ENCODE measurements at places on chromosomes 7 and 10.

DNA sequence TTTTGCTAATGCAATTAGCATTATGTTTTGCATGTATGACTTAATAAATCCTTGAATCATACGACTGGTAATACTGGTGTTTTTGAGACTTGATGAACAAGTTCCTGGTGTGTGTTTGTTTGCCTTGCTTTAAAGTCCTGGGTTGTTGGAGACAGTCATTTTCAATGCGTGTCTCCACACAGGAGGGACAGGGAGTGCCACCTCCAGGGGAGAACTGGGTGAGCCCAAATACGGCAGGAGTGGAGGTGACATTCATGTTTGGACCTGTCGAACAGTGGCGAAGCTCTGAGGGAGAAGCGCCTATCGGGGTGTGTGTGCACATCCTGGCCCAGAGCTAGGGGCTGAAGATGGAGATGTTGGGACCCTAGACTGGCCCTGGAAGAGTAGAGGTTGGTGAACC is 43.8 kb downstream of the DAGLB start:
- no peak for DNase-seq

- no peak for DNase-seq
Observed at GRCh38 chr7:142885311-142886230, at the start of gene TRPV6. TSS of gene TRPV6 (minus strand) at chr7:142885745.

- no peak for DNase-seq
Observed at GRCh38 chr10:129900825-129901224, 63.2 kb downstream of the EBF3 start.

DNA sequence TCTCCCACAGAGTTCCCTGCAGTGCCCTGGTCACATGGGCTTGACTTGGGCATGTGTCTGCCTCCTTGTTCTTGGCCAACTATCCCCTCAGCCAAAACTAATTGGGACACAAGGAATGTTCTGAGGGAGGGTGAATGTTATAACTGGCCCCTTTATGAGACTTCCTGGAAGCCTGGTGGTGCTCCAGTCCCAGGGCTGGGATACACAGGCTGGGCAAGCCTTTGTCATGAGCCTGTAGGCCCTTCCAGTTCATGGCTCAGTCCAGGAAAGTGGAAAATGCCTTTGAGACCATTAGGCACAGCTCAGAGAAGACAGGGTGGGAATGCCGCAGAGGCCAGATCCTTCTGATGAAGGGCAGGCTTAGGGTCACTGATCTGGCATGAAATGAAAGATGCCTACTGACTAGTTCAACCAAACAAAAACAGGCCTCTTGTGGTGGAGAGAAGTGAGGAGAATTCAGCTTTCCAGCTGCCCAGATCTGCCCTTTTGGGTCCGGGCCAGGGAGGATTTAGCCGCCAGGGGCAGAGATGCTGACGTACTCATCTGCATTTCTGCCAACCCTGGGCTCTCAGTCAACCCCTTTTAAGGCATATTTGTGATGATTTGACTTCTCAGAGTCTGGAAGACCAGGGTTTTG is 961.5 kb downstream of the KCNMA1 start:
- no peak for DNase-seq

DNA sequence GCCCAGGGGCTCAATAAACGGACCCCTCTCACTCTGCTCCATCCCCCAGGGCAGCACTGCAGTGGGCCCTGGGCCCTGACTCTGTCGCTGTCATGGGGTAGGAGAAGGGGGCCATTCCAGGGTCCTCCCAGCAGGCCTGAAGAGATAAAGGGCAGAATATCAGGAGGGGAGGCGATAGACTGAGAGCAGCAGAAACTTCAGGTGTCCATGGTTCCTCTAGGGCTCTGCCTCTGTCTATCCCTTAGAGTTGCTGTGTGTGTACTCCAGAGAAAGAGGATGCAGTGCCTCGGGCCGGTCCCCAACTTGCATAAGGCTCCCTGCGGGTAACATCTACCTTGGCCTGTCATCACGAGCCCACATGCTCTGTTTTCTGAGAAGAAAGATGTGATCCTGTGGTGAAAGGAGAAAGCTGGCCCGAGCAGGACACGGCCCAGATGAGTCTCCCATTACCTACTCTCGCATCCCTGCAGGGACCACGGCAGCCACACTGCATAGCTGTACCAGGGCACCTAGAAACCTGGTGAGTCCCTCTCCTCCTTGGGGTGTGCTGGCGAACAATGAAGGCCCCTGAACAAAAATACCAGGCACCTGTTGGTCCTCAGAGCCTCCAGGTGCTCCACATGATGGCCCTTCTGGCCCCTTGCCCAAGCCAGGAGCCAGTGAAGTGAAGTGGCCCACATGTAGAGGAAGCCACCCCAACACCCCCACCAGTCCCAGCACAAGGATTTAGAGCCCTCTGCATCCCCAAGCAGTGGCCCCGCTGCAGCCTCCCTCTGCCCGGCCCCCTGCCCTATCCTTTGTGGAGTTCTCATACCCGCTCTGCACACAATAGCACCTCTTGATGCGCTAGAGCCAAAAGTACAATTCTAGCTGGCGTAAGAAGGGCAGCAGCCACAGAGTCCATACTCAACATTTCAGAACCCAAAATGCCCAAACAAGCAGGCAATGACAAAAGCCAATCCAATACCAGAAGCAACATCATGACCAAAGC is 106.8 kb downstream of the ARHGAP22 start:
- DNase-seq, result no peak

DNA sequence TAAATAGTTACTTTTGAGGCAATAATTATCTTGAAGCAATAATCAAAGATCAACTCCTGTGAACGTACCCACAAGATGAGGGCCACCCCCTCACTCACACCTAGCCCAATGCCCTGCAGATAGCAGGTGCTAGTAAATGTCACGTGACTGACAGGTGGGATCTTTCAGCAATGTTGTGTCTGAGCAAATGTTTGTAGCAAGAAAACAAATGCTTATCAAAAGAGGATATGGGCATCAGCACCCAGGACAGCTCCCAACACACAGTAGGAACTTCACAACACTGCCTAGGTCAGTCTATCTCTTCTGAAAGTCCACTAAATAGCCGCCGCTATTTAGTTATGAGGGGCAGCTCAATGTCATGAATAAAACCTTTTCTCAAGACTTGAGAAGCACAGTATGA is 120.8 kb upstream of the PDLIM1 start:
- no peak for DNase-seq

DNA sequence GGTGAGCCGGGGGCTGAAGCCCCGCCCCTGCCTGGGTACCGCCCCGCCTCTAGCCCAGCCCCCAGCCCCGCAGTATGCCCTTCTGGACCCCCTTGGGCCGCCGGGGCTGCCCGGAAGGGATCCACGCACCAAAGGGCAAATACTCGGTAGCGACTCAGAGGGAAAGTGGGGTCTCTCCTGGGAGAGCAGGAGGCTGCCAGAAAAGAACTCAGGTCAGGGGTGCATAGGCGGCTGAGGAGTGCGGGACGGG is 796 bp downstream of the FBXL15 start:
- DNase-seq, result no peak

GRCh38 chr7:82317760-82318159 is 125.8 kb downstream of the CACNA2D1 start:
- no peak for DNase-seq

DNA sequence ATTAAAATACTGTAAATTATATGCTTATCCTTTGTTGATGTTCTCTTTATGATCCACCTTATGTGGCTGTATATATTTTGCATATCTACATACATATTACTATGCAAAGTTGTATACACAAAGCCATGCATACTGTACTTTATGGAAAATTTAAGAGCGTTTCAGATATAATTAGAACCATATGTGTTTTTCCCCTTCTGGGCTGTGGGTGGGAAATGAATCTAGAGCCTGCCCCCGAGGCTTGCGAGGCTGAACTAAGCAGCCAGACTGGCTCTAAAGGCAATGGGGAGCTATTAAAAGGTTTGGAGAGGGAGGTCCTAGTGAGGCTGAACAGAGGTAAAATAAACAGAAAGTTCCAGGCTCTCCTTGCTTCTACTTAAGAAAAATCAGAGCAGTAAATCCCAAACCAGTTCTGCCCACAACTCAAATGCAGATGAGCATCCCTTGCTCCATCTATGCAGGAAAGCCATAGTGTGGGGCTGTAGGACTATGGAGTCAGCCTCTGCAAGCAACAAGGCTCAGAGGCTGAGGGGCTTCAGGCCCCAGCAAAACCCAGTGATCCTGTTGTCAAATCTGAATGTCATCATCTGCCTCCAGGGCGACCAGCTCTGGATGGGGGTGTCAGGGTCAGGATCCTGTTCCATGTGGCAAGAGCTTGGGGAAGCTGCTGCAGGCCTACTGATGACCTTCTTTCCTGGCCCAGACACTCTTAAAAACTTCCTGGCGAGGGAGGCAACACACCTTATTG is 14.1 kb upstream of the DDIT4 start:
- no peak for DNase-seq

DNA sequence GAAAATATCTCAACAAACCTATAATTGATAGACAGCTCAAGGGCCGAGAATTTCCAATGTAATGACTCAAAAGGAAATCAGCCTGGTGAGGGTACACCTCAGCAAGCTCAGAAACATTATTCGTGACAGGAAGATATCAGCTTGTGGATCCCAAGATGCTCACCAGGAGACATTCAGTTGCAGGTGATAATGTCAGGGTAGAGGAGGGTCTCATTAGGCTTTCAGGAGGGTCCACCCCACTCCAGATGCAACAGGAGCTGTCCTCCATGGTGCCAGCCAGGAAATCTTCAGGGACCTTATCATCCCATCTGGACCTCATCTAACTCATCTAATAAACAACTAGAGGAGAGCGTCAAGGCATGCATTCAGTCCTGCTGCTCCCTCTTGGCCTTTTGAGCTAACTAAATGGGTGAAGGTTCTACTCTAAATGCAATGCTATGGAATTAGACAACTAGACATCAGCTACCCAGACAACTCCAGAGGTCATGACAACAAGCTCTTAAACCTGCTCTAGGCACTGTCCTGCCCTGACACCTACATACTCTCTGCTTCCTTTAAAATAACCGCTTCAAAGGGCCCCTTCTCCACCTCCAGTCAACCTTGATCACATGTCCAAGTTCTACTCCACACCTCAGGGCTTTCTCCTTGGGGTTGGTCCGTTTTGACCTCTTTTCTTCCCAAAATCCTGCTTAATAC is 4.3 kb upstream of the GIMAP5 start:
- no peak for DNase-seq

DNA sequence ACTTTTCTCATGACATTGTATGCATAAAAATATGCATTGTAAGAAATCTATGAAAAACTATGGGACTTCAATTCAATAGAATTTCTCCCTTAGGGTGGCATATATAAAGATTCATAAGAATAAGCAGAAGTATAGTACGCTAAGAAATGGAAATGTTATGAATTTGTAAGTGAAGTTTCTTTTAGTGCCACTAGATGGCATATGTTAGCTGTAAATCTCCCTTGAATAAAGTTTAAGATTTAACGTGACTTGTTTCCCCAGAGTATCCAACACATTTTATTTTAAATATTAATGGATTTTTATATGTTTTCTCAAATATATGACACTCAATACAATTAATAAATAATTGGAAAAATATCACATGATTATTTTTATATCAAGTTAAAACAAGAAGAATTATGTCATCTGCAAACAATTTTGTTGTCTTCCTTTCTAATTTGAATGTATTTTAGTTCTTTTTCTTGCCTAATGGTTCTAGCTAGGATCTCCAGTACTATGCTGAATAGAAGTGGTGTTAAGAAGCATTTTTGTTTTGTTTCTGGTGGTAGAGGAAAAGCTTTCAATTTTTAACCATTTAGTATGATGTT is 287.2 kb downstream of the HGF start:
- DNase-seq, result no peak

DNA sequence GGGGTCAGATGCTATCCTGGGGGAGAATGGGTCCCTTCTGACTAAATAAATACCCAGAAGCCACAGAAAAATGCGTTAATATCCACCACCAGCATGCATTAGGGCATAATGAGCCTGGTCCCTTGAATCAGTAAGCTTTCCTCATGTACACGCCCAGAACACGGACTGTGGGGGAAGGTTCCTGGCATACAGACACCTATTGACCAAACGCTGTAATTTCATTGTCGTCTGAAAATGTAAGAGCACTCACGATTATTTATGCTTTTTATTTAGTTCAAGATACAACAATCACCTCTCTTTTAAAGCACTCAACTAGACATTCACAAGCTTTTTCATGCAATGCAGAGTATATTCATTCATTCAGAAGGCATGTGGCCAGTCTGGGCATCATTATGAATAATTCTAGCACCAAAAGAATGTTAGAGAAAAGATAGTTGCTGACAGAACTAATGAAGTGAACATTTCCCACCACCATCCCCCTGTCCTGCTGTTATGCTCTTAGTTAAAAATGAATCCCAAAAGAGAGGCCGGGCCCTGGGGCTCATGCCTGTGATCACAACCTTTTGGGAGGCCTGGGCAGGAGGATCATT is 101.0 kb downstream of the SVIL start:
- no peak for DNase-seq

DNA sequence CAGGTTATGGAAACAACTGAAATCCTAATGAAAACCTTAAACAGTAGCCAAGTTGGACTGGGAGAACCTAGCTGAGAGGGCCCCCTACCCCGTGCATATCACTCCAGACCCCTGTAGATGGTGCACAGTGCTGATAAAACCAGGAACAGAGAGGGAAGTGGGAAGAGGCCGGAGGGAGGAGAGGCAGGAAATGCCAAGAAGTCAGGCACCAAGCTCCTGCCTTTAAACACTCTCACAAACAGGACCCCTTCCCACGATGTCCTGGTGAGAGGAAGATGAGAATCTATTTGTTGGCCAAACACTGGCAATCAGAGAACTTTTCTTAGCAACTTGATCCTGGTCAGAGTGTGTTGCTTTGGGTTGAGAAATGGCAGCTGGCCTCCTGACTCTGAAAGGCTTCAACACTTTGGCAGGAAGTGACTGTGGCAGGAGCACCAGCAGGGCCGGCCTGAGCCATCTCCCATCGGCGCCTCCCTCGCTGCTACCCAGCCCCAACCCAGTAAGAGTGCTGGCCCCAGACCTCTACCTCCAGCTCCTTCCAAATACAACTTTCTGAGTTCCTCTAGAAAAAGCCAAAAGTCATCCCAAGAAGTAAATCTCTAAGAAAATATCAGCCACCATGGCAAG is 39.5 kb downstream of the GSDME start:
- no peak for DNase-seq

DNA sequence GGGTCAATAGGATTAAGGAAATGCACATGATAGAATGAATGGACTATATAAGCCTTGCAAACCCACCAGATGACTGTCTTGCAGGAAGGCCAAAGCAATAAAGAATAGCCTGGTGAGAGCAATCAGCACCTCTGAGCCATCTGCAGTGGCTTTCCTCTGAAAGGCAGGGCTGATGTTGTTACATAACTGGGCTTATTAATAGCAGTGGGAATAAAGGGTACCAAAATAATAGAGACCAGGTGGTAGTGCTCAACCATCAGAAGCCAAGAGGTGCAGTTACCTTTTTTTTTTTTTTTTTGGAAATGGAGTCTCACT is 16.8 kb upstream of the VPS26A start:
- no peak for DNase-seq

GRCh38 chr7:128210590-128211570 is 30.2 kb upstream of the LEP start:
- DNase-seq, result no peak

DNA sequence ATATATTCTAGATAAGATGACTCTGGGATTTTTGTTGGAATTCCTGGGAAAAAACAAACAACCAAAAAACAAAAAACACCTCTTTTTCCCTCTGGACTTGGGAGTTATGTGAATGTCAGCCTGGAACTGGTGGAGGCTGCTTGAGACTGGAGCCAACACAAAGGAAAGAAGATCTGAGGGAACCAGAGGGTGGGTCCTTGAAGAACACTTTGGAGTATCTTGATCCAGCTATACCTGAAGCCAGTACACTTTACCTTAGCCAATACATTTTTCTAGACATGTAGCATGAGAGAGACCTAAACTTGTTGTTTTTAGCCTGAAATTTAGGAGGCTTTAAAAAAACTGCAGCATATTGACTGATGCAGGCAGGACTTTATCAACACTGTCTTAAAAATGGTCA is 5.9 kb upstream of the LAMB1 start:
- no peak for DNase-seq

GRCh38 chr10:74949843-74950765 is 123.7 kb downstream of the KAT6B start:
- no peak for DNase-seq
